Stimulated activated CD4-positive, alpha-beta T cell treated with anti-CD3 and anti-CD28 coated beads, TNF-alpha, amount 100 ng/mL, for 48 hours (primary cell): ENCODE measurements at places on chromosomes 6 and 20.

GRCh38 chr6:36099869-36100483, 30.3 kb upstream of the MAPK13 start:
- DNase-seq = no peak

DNA sequence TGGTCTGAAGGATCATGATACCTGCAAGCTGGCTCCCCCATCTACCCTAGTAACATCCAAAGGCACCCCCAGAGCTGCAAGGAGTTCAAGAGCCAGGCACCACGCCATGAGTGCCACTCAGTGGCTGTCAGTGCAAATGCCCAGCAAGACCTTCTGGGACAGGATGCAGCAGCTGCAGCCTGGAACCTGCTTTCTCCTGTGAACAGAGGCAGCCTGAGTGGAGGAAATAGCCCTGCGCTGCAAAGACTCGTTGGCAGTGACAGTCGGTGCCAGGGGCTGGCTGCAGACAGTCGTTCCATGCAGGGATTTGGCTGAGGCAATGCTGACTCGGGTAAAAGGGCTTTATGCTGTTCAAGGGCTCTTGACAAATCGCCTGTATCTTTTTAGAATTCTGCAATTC, 15.7 kb upstream of the SSTR4 start:
- DNase-seq = no peak

GRCh38 chr6:160634706-160635105, 29.4 kb downstream of the LPA start:
- DNase-seq = no peak

DNA sequence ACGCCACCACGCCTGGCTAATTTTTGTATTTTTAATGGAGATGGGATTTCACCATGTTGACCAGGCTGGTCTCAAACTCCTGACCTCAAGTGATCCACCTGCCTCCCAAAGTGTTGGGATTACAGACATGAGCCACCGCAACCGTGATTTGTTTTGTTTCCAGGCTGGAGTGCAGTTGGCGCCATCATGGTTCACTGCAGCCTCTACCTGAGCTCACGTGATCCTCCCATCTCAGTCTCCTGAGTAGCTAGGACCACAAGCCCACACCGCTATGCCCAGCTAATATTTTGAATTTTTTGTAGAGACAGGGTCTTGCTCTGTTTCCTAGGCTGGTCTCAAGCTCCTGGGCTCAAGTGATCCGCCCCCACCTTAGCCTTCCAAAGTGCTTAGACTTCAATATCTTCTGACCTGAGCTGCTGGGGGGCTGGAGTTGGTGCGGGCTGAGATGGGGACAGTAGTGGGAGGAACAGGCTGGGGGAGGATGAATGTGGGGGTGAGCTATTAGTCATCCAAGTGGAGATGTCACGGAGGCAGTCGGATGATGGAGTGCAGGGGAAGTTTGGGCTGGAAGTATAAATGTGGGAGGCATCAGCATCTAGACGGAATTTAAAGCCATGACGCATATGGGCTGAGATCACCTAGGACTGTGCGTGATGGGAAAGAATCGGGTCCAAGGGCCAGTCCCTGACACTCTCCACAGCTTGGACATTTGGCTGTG, 23.1 kb upstream of the ZMYND8 start:
- DNase-seq = no peak

- DNase-seq = no peak
Measured at GRCh38 chr20:48832405-48832730, 4.6 kb upstream of the PREX1 start.

- DNase-seq = no peak
Measured at GRCh38 chr6:79512014-79512413, 25.2 kb downstream of the LCA5 start.

DNA sequence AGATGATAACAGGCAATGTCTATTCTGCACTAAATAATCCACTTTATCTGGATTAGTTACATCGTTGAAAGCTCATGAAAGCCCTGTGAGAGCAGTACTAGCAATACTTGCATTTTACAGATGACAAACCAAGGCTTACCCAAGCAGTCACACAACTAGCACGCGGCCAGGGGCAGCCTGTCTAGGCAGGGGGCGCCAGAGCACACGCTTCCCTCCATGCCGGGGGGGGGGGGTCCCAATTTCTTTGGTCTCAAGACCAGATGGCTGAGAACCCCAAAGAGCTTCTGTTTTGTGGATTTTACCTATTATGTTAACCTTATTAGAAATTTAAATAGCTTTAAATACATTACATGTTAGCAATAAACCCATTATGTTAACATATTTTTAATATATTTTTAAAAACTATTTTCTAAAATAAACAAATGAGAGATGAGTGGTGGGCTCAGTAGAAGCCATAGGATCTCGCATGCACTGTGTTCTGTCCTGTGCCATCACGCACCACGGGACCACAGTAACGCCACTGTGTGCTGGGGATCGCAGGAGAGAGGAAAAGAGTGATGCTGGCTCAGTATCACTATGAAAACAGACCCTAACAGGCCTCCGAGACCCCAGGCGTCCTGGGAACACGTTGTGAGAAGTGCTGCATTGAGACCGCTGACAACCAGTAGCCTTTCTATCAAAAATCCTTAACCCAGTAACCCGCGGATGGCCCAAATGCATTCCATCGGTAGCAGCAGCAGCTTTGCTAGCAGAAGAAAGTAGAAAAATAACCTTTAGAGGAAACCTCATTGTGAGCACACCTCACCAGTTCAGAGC, 5.3 kb upstream of the PRR18 start:
- no peak for DNase-seq

GRCh38 chr6:113122060-113122459, 735.1 kb upstream of the MARCKS start:
- no peak for DNase-seq

DNA sequence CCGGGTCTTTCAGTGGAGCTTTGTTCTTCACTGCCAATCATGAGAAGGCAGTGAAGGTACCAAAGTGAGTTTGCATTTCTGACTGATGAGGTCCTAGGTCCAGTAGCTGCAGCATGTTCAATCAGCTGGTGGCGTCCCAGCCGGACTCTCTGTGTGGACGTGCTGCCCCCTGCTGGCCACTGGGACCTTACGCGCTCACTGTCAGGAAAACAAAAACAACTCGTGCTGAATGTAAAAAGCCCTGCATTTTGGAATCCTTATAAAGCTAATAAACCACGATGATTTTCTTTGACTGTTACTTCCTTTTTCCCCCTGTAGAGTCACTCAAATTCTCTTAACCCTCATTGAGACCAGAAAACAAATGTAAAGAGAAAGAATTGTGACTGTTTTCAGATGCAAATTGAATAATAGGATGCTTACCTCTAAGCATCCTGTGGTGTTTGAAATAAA, 4.9 kb upstream of the CD24 start:
- peak; percentile 51 for DNase-seq

DNA sequence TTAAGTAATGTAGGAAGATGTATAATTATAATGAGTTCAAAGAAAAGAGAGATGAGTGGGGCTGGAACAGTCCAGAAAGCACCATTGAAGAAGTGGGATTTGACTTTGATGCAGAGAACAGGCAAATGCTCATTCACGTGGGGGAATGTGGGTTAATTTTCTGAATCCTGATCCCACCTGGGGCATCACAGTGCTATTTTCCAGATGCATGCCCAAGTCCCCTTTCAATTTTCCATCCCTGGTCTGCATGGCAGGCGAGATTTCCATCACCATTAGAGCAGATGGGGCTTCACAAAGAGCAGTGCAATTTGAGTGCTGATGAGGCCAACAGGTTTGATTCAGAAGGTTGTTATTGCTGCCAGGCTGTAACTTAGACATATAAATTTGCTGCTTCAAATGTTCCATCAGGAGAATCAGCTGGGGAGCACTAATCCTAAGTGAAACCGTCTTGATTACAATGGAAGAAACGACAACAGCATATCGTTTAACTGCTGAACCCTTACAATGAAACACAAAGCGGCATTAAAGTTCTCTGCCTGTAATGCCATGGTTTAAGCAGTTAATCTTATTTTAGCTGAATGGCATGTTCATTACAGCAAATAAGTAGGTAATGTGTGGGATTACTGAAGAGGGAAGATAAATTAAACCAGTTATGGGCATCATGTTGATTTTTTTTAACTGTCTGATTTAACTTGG, 45.2 kb downstream of the OSTM1 start:
- DNase-seq = no peak

- no peak for DNase-seq
Measured at GRCh38 chr6:74087899-74088298, 391.9 kb downstream of the CD109 start.

DNA sequence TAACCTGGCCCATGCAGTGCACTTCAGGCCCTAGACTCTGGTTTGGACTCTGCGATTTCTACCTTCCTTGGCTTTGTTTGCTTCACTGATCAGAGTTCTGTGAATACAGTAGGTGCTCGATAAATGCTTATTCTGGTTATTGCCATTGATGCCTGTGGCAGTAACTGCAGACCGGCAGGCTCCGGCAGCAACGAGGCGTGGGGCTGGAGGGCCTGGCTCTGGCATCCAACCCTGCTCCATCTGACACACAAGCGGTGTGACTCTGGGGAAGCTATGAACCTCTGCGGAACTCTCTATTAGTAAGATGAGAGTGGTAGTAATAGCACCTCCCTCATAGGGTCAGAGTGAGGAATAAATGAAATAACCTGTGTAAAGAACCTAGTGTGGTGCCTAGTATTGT, 66.1 kb downstream of the PLG start:
- DNase-seq = no peak

GRCh38 chr20:416950-417800, 9.1 kb downstream of the RBCK1 start:
- DNase-seq = no peak

- no peak for DNase-seq
Measured at GRCh38 chr6:170063431-170063830, 227.4 kb downstream of the DLL1 start.

DNA sequence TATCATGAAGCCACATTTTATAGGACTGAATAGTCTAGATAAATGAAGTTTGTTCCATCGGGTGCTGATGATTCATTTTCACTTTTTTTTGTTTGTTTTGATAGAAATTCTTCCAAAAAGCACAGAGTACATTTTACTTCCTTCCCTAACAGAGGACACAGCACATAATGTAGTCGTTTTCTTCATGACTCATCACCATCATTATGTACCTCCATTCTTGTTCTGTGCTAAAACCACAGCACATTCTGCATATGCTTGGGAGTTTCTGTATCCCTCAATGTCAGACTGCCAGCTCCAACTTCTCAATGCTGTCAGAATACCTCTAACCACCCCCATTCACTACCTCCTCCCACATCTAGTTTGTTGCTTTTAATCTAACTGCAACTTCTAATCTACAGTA, 1004.9 kb upstream of the ADGRB3 start:
- no peak for DNase-seq

GRCh38 chr20:32731882-32732266, 11.4 kb downstream of the COMMD7 start:
- no peak for DNase-seq

GRCh38 chr20:19658137-19658536, 99.9 kb upstream of the RIN2 start:
- no peak for DNase-seq

GRCh38 chr6:5379647-5380242, 118.4 kb downstream of the FARS2 start:
- peak; percentile 4 for DNase-seq

DNA sequence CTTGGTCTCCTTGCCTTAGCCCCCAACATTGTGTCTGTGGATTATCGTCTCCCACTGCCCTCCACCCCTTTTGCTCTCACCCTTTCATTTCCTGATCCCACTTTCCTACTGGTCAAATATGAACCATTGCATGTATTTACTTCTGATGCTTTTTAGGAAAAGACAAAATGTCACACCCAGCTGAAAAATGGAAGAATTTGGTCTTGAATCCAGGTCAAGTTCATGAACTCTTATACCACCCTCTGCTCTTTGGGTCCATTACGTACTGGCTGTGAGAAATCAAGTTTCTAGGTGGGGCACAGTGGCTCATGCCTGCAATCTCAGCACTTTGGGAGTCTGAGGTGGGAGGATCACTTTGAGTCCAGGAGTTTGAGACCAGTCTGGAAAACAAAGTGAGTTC, 15.8 kb upstream of the KIF3B start:
- DNase-seq = no peak

- no peak for DNase-seq
Measured at GRCh38 chr6:163166507-163166906, 248.0 kb upstream of the QKI start.

- no peak for DNase-seq
Measured at GRCh38 chr20:42024653-42025052, 406.5 kb upstream of the CHD6 start.

- DNase-seq = no peak
Measured at GRCh38 chr6:42225419-42225818, 7.8 kb upstream of the MRPS10 start.

DNA sequence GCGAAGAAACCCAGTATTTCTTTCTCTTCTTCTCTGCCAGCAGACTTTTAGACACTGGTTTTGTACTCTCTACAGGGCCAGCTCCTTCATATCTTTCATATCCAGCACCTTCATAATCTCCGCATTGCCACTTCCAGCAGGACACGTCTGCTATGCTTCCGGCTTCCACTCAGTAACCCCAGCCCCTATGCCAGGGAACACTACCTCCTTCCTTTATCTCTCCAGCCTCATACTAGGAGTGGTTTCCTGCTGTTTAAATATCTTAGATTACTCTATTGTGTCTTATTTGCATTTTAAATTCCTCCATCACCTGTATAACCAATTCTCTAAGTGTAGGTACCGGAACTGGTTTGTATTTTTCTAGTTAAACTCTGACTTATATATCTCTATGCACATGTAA, 667.8 kb upstream of the ID4 start:
- DNase-seq = no peak

DNA sequence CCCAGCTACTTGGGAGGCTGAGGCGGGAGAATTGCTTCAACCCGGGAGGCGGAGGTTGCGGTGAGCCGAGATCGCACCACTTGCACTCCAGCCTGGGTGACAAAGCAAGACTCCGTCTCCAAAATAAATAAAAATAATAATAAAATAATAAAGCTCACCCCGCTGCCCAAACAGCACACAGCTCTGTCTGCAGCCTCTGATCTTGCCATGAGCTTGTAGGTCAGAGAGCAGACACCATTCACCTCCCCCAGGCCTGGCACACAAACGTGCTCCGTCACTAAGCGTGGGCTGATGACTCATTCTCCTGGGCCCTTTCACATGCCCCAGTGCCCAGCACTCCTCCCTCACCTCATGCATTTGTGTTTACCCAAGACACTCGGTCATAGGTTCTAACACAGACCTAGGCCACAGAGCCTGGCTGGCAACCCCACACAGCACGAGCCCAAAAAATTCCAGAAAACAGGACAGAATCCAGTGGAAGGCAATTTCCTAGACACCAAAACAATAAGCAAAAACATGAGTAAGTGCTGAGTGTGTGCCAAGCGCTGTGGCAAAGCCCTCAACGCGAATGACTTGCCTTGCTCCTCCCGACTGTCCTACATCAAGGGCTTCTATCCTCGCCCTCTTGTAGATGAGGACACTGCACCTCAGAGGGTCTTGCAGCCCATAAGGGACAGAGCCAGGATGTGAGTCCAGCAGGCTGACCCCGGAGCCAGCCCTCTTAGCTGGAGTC, 18.0 kb downstream of the ATP9A start:
- peak; percentile 13 for DNase-seq

DNA sequence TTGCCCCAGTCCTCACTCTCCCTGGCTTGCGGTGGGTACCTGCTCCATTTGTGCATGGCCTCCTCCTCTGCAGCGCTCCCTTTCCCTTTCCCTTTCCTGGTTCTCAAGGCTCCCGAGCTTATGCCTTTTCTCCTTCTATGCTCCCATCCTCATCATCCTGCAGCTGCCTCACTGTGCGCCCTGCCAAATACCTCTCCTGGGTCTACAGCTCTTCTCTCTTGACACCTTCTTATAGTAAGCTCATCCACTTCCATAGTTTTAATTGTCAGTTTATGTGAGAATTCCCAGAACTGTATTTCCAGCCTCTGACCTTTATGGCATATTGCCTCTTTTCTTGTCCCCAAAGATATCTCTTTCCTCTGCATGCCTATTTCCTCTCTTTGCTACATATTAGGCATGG, 5.9 kb downstream of the ADGRF5 start:
- DNase-seq = no peak
